ENCODE measurements at places on chromosomes 11 and 22. TPM values are rescaled to one million over a fixed set of nuclear protein-coding genes. Genes with fewer than 3 reads are reported as not detected.

The ALDH3B2 gene
- total RNA-seq: not detected

GRCh38 chr11:9118277-9118676 lies 26.9 kb upstream of the SCUBE2 start:
- no peaks in the 10 kb centered on the region for H3K4me1 ChIP-seq
- no peaks in the 10 kb centered on the region for H3K27me3 ChIP-seq
- H3K4me3 ChIP-seq: no peak overlapping the region

The SCGB1C1 gene
- total RNA-seq: not detected

DNA sequence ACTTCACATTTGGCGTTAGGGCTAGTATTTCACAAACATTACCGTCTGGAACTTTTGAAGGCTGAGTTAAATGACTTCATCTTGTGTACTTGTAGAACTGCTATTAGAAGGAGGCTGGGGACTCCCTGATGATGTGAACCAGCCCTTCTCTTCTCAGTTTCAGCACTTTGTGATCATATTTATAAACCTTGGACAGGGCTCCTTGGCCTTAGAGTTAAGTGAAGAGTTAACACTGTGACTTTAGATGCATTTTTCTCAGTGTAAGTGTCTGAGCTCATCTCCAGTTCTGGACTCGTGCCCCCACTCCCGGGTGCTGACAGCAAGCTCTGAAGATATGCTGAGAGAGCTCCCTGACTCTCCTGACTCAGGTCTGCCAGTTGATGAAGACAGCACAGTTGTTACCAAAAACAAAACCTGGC lies 8.4 kb downstream of the MIAT start:
- no peaks in the 10 kb centered on the region for H3K27me3 ChIP-seq
- peaks cover 14% of the 10 kb centered on the region for H3K36me3 ChIP-seq
- peak overlapping the region; percentile 86 for H3K27ac ChIP-seq
- H3K4me1 ChIP-seq: peaks cover 49% of the 10 kb centered on the region

GRCh38 chr22:43273902-43274484 lies 69.2 kb downstream of the SCUBE1 start:
- H3K4me3 ChIP-seq: no peak overlapping the region
- H3K36me3 ChIP-seq: no peaks in the 10 kb centered on the region
- no peaks in the 10 kb centered on the region for H3K27me3 ChIP-seq
- DNase-seq: peak; percentile 62

DNA sequence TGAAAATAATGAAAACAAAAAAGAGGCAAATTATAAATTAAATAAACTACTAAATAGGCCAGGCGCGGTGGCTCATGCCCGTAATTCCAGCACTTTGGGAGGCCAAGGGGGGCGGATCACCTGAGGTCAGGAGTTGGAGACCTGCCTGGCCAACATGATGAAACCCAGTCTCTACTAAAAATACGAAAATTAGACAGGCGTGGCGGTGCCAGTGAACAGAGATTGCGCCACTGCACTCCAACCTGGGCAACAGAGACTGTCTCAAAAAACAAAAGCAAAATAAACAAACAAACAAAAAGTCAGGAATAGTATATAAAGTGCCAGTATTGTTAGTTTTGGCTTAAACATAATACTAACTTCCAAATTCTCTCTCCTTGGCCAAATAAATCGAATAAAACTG lies 37.6 kb upstream of the CECR2 start:
- no peaks in the 10 kb centered on the region for H3K27me3 ChIP-seq
- H3K36me3 ChIP-seq: no peaks in the 10 kb centered on the region
- no peaks in the 10 kb centered on the region for H3K4me1 ChIP-seq
- DNase-seq: no peak
- H3K4me3 ChIP-seq: no peak overlapping the region
- H3K27ac ChIP-seq: no peak overlapping the region

DNA sequence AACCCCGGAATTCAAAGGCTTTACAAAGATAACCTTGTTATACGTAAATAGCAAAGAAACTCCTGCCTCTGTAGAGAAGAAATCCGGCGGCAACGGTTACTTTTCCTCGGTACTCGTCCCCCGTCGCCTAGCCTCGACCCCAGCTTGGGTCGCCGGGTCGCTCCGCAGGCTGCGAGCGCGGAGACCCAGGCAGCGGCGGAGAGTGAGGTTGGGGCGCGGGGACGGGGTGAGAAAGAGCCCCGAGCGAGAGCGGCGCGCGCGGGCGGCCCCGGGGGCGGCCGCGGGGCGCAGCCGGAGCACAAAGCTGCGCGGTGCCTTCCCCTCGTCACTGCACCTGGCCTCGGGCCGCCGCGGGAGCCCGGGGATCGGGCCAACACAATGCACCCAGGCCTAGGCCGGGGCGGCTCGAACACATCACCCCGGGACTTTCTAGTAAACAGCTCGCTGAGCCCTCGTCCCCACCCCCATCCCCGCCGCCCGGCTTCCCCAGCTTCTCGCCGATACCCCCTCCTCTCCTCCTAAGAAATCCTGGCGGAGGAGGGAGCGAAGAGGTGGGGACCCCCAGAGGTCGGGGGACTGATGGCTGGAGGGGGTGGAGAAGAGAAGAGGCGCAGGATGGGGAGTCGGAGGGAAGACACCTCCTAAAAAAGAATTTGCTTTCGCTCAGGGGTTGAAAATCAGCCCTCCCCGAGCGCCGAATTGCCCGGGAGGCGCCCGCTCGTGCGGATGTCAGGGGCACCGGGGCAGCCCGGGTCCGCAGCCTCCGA lies 845 bp downstream of the MPPED2 start:
- H3K36me3 ChIP-seq: no peaks in the 10 kb centered on the region
- peaks cover 2% of the 10 kb centered on the region for H3K4me1 ChIP-seq
- H3K4me3 ChIP-seq: no peak overlapping the region
- no peak overlapping the region for H3K27ac ChIP-seq

The NEU3 gene
- 16.4 TPM for total RNA-seq

GRCh38 chr11:74466916-74467885 lies at the start of gene KCNE3:
Gene KCNE3, minus strand, starts transcription at chr11:74467549. Its CDS starts 9,986 bp downstream, at chr11:74457563.
- no peak within 1 kb of the TSS for H3K27ac ChIP-seq
- H3K4me3 ChIP-seq: no peak within 1 kb of the TSS
- no peaks in the 10 kb centered on the region for H3K36me3 ChIP-seq
- DNase-seq: no peak

Data from activated naive CD4-positive, alpha-beta T cell treated with anti-CD3 and anti-CD28 coated beads for 36 hours (primary cell).